ENCODE measurements at places on chromosomes 7 and 10.

DNA sequence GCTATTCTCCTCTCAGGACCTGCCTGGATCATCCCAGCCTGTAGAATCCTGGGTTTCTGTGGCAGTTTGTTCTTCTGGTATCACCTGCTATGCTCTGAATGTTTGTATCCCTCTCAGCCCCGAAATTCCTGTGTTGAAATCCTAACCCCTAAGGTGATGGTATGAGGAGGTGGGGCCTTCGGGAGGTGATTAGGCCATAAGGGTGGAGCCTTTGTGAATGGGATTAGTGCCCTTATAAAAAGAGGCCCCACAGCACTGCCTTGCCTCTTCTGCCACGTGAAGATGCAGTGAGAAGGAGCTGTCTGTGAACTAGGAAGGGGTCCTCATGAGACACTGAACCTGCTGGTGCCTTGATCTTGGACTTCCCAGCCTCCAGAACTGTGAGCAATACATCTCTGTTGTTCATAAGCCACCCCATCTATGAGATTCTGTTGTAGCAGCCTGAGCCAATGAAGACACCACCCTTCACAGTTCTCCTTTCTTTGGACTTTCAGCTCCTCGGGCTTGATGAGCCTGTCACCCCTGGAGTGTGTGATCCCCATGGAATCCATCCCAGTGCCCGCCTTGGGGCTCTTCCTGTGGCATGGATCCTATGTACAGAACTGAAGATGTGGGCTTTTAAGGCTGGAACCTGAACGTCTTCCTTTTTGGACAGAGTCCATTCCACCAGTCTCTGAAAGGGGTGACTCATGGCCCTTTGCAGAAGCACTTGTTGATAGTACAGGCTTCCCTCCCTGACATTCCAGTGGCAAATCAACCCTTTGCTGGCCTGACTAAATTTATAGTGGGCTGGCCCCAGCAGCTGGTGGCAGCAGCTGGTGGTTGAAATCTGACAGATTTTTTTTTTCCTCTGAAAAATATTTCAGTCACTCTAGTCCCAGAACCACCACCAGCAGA lies 138.0 kb downstream of the TACC2 start:
- DNase-seq = no peak

- DNase-seq = no peak
Observed at GRCh38 chr10:42428534-42428933, 209.8 kb downstream of the ZNF33B start.

- no peak for DNase-seq
Observed at GRCh38 chr7:147992698-147993097, 597.9 kb upstream of the C7orf33 start.

GRCh38 chr10:5598085-5598690 lies 68.2 kb downstream of the ASB13 start:
- no peak for DNase-seq

GRCh38 chr7:117090791-117091190 lies 137.5 kb downstream of the ST7 start:
- DNase-seq = no peak

DNA sequence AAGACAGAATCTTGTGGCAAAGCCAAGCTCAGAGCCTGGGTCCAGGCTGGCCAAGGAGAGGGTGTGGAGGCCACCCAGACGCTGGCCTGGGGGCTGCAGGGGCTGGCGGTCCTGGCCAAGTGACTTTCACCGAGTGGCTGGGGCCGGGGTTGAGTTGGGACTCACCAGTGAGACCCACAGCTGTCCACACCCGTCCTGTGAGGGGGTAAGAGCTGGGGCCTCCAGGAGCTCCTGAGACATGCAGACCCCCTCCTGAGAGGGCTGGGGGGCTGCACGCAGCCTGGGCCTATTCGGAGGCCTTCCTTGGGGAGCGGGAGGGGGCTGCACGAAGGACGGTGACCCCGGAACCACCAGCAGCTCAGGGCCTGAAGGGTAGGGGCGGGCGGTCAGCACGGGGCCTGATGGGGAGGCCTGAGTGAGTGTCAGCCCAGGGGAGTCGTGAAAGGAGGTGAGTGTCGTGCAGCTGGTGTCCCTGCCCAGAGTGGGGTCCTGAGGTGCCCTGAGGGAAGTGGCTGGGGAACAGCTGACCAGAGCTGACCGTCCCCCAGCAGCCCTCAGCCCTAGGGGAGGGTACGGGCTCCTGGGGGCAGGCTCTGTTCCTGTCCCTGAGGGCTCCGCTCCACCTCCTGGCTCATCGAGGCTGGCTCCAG lies 100.9 kb downstream of the FOXL3 start:
- DNase-seq = no peak

- DNase-seq = no peak
Observed at GRCh38 chr10:112843623-112844022, 106.4 kb upstream of the TCF7L2 start.

- no peak for DNase-seq
Observed at GRCh38 chr7:125926621-125927020, 997.0 kb upstream of the POT1 start.

DNA sequence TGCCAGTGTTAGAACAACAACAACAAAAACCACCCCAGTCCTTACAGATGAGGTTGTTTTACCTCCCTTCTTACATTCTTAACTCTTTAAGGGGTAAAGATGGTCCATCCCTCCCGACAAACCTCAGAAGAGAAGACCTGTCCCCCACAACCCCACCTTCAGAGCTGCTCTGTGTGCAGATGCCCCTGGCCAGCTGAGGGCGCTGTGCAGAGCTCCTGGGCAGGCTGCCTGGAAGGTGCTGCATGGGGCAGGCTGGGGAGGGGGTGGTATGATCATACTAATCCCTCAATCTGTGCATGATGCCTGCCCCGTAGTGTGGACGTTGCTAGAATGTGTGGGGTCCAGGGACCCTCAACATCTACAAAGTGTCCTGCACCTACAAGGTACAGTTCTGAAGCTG lies 387.1 kb downstream of the INHBA start:
- no peak for DNase-seq

GRCh38 chr7:110204527-110204926 lies 886.4 kb upstream of the LRRN3 start:
- DNase-seq = no peak

- DNase-seq = no peak
Observed at GRCh38 chr7:4144811-4145510, 537.1 kb upstream of the FOXK1 start.

- DNase-seq = no peak
Observed at GRCh38 chr7:24706211-24707170, 50.8 kb downstream of the GSDME start.

- no peak for DNase-seq
Observed at GRCh38 chr10:77862595-77862994, 64.0 kb downstream of the DLG5 start.

DNA sequence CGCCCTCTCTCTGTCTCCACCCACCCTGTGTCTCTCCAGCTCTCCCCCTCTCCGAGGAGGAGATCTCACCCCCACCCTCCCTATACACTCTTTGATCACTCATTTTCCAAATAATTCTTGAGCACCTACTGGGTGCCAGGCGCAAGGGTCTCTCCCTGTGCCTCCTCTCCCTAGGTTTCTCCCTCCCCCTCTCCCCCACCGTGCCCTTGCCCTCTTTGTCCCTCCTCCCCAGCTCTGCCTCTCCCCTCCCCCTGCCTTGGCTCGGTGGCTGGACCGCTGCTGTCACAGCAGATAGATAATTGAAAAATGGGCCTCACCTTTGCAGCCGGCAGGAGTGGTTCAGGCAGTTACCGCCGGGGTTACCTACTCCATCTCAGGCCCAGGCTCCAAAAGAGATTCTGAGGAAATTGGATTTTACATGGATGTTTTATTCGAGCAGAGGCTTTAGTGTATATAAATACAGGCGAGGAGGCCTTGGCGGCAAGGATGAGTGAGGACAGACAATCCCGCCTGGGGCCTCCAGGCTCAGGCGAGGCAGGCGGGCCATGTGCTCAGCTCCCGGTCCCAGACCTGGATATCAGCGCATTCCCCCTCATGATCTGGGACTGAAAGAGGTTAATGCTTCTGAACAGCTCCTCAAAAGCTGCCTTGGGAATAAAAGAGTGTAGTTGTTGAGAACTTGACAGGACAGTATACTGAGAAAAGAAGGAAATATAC lies 60.8 kb upstream of the BTRC start:
- no peak for DNase-seq

DNA sequence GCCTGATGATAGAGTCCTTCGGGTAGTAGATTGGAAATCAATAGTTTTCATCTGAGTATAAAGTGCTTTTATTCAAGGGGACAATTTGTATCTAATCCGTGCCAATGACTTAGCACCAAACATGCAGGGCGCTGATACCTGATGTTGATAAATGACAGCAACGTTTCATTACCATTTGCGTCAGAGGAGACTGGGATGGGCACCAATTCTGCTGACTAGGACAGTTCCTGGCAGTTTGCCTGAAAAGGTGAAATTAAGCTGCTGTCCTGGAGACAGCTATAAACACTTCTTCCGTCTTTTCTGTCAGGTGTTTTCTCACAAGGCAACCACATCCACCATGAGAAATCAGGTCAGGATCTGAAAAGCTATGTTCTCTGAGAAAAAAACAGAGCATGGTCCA lies 1136.4 kb downstream of the TYW1 start:
- DNase-seq = no peak

DNA sequence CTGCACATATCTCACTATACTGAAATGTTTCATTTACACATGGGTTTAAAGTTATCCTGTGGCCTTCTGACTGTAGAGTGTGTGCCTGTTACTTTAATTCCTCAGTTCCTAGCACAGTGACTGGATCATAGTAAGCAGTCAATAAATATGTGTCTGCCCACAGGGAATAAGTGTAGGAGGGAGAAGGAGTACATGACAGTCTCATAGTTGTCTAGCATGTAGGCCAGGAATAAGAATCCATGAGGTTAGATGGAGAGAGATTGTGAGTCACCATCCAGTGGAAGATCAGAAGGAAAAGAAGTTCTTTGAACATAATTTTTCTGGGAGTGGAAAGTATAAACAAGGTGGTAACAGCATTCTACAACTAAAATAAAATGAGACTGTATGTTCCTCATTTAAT lies 36.6 kb upstream of the SEMA3A start:
- DNase-seq = no peak

- DNase-seq = no peak
Observed at GRCh38 chr7:123752534-123752933, 3.7 kb upstream of the WASL start.

DNA sequence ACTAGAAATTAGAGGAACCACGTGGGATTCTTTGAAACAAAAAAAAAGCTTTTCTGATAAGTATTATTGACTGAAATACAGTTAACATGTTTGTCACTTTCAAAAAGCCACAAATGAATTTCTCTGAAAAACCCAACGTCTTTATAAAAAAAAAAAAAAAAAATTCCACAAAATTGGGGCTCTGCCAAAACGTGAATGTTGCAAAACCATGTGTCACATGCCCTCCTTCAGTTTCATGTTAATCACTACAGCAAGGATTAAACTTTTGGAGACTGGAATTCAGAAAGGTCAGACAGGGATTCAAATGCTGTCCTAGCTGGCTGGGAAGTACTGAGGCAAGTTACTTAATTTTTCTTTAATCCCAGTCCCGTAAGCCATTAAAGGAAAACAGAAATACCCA lies 278.0 kb upstream of the KLF14 start:
- no peak for DNase-seq

GRCh38 chr10:7795605-7796004 lies 7.6 kb downstream of the ATP5F1C start:
- no peak for DNase-seq

DNA sequence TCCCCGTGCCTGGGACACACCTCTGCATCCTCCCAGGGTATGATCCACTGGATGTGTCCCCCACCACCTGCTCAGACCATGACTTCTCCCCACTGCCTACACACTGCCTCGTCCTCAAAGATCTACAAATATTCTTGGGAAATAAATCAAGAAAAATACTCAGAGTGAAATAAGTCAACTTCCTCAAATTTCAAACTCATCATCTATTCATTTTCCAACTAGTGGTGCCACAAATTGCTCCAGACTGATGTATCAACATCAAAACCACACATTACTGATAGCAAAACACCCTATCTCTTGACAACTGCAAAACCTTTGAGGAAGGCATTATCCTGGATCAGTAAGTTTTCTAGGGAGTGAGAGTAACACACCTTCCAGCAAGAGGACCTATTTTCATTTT lies 87.7 kb downstream of the GRB10 start:
- DNase-seq = no peak
